ENCODE measurements at places on chromosomes 11 and 22.
A peak's percentile ranks its signal among the peaks of the same experiment; 100 is the strongest.

- DNase-seq: no peak
Measured at GRCh38 chr22:22704156-22704946, 59.9 kb downstream of the GGTLC2 start.

DNA sequence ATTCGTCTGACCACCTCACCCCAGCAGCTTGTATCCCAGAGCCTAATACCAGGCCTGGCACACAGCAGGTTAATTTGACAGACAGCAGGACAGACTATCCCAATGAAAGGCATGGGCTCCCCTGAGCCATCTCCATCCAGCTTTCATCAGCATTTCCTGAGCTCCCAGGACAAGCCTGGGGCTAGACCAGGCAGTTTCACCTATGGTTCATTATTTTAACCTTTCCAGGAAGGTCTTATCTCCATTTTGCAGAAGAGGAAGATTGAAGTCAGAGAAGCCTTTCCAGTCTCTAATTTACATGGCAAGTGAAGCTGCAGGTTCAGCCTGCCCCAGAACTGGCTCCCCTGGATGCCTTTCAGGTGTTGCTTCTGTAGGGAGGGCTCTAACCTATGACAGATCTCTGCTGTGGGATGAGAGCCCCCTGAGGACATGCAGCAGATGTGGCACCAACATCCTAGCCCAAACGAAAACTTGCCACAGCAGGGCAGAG, 17.0 kb downstream of the ARRB1 start:
- DNase-seq: no peak

DNA sequence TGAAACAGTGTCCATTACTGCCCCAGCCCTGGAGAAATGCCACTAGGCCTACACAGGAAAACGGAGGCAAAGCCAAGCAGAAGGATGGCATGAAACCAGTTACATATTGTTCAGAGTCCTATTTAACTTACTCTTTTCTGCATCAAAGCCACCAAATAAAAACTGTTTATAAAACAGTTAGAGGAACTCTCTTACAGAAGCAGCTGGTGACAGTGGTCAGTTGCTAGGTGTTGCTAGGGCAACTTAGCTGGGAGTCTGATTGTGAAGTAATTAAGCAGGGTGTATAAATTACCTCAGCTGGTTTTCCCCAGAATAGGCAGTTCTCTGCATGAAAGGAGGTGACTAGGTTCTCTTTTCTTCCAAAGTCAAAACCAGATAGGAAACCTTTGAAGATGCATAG, 115.6 kb upstream of the ZBED5 start:
- DNase-seq: peak; percentile 10

- no peak for DNase-seq
Measured at GRCh38 chr11:128713595-128713994, 19.7 kb downstream of the FLI1 start.

- DNase-seq: no peak
Measured at GRCh38 chr11:121482231-121483129, 29.7 kb upstream of the SORL1-AS1 start.

DNA sequence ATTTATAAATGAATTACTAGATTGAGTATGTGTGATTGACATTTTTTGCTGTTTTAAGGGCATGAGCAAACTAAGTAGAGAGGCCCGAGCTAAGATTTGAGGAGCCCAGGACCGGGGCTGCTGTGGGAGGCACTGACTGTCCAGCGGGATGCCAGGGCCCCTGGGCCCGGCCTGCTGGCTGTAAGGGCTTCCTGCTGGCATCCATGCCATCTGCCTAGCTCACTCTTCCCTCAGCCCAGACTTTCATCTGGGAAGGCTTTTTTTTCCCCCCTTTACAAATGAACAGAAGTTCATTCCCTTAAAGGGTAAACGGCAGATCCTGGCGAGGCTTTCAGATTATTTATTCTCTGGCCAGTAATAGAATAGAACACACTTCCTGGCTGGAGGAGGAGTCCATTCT, 16.0 kb upstream of the TP53I11 start:
- DNase-seq: peak; percentile 14

DNA sequence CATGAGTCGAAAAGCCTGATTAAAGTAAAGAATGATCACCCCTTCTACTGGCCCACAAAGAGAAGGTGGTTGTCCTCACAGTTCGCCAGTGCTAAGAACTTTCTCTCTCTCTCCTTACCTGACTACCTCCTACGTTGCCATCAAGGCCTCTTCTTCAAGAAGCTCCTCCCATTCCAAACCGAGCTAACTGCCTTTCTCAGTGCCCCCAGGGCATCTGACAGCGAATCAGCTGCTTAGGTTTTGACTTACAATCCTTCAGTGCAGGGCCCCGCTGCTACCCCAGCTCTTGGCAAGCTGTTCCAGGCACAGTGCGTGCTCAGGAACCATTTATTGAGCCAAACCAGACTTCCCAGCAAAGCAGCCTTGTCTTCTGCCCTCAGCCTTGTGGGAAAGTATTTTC, 5.8 kb downstream of the VSTM5 start:
- DNase-seq: no peak

DNA sequence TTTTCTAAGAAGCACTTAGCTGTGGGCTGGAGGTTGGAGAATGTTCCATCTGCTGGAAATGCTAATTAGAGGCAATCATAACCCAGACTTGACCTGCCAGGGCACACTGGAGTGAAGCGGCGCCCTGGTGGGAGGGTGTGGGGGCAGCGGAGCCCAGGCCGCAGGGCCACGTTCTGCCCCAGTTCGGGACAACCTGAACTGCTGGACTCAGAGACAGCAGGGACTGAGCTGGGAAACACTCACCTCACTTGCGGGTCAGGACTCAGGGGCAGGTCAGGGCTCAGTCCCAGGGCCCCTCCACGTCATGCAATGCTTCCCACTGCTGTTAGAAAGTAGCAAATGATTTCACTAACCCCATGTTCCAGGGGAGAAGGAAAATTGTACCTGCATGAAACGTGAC, 316.4 kb downstream of the NTM start:
- DNase-seq: no peak

DNA sequence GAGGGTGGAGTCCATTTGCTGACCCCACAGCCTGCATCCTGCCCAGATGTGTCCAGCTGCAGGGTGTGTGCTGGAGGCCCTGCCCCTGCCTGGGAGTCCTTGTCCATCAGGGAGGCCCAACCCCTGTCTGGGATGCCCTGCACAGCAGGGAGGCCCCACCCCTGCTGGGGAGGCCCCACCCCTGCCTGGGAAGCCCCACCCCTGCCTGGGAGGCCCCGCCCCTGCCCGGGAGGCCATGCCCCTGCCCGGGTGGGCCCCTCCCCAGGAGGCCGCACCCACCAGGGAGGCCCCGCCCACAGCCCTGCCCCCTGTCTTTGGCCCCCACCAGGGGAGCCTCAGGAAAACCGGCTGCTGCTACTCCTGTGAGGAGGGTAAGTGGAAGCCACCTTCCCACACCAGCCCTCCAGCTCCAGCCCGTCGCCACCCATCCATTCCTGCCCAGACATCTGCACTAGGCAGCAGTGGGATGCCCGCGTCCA, 37.2 kb downstream of the MUC5B start:
- no peak for DNase-seq

DNA sequence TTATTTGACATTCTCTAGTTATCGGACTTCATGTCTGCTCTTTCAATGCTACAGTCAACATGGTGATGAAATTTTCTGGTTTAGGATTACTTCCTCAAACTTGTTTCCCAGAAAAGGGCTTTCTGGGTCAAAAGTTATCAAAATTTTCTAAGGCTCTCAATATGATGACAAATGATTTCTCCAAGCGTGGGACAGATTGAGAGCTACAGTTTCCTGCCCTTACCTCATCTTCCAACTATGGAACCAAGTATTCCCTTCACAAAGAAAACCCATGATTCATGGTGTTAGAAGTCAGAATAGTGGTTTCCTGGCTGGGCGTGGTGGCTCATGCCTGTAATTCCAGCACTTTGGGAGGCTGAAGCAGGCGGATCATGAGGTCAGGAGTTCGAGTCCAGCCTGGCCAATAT, 17.8 kb downstream of the MYO18B start:
- DNase-seq: no peak

GRCh38 chr11:97157221-97157740, 767.5 kb downstream of the JRKL start:
- no peak for DNase-seq

DNA sequence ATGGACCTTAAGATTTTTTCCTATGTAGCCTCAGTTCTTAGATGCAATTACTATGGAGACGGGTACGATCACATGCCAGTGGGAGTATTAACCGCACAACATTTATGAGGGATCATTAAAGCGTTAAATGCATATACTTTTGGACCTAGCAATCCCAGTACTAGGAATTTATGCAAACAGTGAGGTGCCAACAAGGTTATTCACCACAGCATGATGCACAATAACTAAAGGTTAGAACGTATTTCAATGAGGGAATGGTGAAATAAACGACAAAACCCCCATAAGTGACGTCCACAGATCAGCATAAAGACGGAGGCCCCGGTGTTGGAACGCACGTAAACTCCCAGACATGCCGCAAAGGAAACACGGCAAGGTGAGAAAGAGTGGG, 539 bp downstream of the SIRT3 start:
- DNase-seq: no peak

- DNase-seq: no peak
Measured at GRCh38 chr11:123384116-123384515, 46.0 kb upstream of the GRAMD1B start.

DNA sequence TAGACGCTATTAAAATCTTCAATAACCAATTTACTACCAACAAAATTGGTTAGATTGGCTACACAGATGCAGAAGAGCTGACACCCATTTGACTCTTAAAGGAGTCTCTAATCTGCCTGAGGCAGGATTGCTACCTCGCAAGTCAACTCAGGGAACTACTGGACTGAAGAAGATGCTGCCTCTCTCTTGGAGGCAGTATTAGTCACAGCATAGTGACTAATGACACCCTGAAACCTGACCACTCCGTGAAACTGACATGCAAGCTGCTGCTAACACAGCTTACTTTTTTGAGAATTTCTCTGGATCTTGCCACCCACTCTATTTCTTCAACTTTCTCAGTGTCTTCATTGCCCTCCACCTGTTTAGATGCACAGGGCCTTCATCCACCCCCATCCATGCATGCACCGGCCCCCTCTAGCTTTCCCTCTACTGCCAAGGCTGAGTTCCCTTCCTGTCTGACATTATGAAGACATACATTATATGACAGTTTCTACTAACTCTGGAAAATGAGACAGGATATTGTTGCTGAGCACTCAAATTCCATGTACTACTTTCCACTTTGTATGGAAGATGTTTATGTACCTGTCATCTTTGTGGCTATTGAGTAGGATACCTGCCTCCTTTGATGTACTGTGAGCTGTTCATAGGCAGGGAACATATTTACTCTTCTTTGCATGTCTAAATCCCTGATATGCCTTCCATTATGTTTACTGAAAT, 183.2 kb downstream of the MSANTD4 start:
- no peak for DNase-seq

GRCh38 chr11:24253237-24253760, 243.6 kb upstream of the LUZP2 start:
- no peak for DNase-seq

DNA sequence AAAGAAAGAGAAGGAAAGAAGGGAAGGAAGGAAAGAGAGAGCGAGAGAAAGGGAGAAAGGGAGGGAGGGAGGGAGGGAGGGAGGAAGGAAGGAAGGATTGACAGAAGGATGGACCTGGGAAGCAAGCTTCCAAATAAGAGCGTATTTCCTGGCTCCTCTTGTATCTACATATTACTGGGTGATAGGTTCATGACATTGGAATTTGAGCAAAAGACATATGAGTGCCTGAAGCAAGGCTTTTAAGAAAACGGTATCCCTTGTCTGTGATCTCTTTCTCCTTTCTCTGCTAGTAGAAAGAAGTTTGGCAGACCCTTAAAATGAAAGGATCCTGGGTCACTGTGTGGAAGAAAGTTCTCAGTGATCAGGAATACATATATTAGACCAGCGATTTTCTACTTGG, 932.2 kb upstream of the CCDC90B start:
- no peak for DNase-seq

DNA sequence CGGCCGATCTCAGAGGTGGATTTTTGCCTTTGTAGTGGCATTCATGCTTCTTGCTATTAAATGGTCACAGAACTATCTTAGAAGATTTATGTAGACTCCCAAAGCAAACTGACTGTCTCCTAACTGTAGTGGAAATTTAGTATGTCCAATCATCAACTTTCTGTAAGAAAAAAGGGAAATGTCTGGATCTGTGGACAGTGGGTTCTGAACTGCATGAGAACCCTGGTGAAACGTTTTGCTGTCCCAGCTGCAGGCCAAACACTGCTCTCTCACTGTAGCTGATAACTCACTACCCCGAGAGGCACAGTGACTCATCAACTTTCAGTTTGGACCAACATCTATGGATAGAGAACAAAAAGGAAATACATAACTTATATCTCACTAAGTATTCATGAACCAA, 387.1 kb downstream of the SOX6 start:
- DNase-seq: no peak

GRCh38 chr11:35215945-35216344, 77.0 kb downstream of the CD44 start:
- DNase-seq: no peak

DNA sequence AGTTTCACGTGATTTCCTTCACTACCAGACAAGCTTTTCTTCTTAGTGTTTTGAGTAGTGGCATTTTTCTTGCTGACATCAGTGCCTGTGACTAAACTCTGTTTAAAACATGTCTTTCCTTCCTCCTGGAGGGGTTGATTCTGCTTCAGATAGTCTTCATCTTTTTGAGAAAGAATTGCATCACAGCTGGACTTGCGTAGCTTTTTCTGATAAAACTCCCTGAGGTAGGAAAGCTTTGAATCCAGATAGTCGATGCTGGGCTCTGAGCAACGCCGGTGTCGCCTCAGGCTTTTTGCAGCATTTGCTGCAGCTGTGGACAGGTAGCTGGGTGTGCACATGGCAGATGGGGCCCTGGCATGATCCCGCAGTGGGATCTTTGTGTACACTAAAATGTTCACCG, 131.7 kb downstream of the ARHGAP20 start:
- no peak for DNase-seq

GRCh38 chr11:116603728-116604323, 169.0 kb downstream of the BUD13 start:
- DNase-seq: no peak

- DNase-seq: no peak
Measured at GRCh38 chr11:104582431-104582830, 315.8 kb downstream of the CASP12 start.

GRCh38 chr11:8047382-8047781, 33.6 kb upstream of the TUB start:
- DNase-seq: no peak

GRCh38 chr22:28148816-28149465, 229.9 kb upstream of the PITPNB start:
- DNase-seq: no peak

DNA sequence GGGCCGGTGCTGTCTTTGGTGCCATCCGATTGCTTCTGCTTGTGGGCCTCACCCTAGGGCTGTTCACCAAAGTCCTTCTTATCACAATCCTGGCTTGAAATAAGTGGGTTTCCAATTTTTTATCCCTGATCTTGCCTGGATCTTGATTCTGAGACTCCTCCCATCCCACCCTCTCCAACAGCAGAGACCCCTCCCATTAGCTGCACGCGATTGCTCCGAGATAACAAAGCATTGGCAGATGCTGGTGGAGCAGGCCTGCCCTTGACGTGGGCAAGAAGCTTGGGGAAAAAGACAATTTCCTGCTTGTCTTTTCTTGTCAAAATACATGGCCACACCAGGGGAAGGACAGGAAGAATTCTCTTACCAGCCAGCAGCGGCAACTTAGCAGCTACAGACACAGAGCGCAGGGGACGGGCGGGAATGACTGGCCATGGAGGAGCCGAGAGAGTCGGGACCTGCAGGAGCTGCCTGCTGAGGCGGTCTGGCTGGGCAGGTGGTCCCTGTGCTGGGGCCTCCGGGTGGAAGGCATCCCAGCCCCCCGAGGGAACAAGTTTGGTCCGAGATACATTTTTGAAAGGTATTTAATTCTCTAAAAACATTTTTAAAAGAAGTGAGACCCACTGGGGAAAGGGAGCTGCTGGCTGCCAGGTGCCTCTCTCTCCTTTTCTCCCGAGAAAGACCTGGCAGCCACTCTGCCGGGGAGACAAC, 9.7 kb upstream of the BID start:
- no peak for DNase-seq

Data from DMS 273 treated with DMSO at 0.1 percent for 48 hours (cell line).